ENCODE measurements at places on chromosomes 13 and 19.
A peak's percentile ranks its signal among the peaks of the same experiment; 100 is the strongest.

DNA sequence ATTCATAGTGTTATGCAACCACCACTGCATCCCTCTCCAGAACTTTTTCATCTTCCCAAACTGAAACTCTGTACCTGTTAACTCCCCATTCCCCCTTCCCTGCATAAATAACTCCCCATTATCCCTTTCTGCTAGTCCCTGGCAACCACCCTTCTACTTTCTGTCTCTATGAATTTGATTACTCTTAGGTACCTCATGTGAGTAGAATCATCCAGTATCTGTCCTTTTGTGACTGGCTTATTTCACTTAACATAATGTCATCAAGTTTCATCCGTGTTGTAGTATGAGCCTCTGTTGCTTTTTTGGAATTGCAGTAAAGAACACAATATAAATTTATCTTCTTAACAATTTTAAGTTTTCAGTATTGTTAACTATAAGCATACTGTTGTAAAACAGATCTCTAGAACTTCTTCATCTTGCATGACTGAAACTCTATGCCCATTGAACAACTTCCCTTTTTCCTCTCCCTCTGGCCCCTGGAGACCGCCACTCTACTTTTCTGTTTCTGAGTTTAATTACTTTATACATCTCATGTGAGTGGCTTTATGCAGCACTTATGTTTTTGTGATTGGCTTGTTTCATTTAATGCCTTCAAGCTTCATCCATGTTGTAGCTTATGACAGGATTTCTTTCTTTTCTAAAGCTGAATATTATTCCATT, 87.3 kb upstream of the ABCC4 start:
- no peak for DNase-seq

GRCh38 chr13:32734511-32734910, 148.3 kb downstream of the PDS5B start:
- DNase-seq: peak; percentile 30

GRCh38 chr19:3250675-3251074, 26.2 kb downstream of the CELF5 start:
- no peak for DNase-seq

DNA sequence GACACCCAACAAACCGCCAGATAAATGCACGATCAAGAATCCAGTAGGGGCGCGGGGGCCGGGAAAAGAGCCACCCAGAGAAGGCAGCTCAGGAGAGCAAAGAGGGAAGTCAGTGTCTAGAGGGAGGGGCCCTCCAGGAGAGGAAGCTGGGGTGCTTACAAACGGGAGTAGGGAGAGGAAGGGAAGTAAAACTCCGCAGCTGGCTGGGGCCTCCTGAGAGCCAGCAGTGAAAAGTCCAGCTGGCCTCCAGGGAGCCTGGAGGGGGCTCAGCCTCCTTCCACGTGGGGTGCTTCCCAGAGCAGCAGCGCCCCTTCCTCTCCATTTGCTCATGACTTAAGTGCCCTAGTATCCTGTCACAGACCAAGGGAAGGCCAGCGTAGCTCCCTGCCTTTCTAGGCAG, 51.8 kb downstream of the TMED1 start:
- DNase-seq: peak; percentile 47

DNA sequence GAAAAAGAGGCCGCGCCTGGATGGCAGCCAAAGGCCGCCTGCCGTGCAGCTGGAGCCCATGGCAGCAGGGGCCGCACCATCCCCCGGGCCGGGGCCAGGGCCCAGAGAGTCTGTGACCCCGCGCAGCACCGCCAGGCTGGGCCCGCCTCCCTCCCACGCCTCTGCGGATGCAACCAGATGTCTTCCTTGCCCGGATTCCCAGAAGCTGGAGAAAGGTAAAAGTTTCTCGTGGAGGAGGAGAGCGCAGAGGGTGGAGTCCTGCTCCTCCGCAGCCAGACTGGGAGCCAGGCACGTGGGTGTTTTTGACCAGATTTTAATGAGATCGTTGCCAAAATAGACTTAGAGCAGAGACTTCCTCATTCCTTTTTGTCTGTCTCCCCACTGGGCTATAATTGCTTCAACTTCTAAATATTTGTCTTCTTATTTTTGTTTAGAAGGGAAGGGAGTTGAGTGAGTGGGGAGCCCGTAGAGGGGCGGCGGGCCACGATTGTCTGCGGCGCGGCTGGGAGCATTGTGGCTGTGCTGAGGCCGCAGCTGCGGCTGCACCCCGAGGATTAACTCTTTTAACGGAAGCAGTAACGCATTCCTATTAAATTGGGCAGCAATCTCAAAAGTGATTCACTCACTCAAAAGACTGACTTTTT, 22.8 kb upstream of the NDUFS7 start:
- DNase-seq: peak; percentile 75

- DNase-seq: no peak
These were observed 732 bp upstream of the MAP1S start for GRCh38 chr19:17718550-17718946.

- no peak for DNase-seq
These were observed 15.8 kb upstream of the C19orf33 start for GRCh38 chr19:38288123-38288855.

DNA sequence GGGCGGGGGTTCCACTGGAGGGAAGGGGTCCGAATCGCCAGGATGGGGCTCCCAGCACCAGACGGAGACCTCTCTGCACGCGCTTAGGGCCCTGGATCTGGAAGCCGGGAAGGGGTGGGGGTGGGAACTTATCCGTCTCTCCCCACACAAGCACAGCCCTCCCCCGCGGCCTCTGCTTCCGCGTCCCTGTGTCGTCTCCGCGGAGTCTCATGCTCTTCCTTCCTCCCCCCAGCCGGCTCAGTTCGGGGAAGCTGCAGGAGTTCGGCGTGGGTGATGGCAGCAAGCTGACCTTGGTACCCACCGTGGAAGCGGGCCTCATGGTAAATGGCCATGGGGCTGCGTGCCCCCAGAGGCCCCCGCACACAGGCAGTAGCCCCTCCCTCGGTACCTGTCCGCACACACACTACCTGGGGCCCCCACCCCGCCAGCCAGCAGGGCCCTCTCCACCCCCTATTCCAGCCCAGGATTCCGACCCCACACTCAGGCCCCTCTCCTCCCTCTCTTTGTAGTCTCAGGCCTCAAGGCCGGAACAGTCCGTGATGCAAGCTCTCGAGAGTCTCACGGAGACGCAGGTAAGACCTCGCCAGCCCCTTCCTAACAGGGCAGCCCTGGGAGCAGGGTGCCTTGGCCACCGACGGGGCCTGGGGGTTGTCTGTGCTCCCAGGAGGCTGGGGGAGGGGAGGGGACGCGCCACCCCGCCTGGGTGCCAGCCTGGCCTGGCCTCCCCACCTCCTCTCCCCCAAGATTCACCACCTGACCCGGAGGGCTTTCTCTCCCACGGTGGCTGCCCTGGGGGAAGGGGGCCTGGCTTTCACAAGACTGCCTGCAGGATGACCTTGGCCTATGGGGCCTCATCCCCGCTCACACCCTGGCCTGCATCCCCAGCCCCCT, 3.2 kb downstream of the MIDN start:
- DNase-seq: no peak

DNA sequence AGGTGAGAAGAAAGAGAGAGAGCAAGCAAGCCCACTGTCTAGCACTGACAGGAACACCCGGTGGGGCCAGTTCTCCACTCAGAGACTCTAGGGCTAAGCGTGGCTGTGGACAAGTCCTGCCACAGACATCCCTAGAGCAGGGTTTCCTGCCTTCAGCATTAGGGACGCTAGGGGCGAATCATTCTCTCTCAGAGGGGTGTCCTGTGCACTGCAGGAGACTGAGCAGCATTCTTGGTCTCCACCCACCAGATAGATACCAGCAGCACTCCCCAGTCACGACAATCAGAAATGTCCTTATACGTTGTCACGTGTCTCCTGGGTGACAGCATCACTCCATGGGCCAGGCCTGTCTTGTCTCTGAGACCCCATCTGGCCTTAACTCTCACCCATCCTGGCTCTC, 1.5 kb downstream of the OR10H1 start:
- no peak for DNase-seq

DNA sequence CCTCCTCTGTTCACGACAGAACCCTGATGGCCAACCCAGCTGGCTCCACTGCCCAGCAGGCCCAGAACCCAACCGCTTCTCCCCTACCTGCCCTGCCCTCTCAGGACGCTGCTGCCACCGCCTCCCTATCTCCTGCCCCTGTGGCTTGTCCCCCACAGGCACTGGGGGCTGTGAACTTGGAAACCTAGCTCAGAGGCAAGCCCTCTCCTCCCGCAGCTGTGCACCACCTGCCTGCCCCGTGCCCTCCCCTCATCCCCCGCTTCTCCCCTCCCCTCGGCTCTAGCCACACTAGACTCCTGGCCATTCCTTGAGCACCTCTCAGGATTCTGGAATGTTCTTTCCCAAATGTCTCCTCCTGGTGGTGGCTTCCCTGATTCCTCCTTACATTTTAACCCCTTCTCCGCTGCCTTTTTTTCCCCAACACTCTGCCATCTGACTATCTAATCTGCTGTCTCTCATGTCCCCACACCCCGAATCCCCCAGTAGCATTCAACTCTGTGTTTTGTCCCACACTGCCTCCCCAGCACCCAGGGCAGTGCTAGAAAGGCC, 6.7 kb downstream of the NANOS3 start:
- no peak for DNase-seq

GRCh38 chr19:18636183-18636968, 452 bp upstream of the KLHL26 start:
- peak; percentile 91 for DNase-seq

DNA sequence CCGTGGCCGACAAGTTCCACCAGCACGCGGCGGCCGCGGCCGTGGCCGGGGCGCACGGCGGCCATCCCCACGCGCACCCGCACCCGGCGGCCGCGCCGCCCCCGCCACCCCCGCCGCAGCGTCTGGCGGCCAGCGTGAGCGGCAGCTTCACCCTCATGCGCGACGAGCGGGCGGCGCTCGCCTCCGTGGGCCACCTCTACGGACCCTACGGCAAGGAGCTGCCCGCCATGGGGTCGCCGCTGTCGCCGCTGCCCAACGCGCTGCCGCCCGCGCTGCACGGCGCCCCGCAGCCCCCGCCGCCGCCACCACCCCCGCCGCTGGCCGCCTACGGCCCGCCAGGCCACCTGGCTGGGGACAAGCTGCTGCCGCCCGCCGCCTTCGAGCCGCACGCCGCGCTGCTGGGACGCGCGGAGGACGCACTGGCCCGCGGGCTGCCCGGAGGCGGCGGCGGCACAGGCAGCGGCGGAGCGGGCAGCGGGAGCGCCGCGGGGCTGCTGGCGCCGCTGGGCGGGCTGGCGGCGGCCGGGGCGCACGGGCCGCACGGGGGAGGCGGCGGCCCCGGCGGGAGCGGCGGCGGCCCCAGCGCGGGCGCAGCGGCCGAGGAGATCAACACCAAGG, 821 bp downstream of the ONECUT3 start:
- no peak for DNase-seq

DNA sequence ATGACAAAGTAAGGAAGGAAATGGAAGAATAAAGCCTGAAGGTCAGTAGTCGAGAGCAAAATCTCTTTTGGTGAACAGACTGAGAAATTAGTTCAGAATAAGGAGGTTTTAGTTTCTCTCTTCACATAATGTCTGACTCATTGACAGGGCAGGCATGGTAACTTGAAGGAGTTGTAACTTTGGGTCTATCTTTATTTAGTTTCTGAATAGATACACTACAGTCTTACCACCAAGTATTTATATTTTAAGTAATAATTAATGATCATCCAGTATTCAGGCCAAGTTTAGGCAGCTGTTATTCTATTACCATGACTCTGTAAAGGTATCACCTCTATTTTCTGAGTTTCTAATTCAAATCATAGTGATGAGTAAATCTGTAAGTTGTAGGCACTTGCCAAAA, 219.9 kb downstream of the SPRY2 start:
- DNase-seq: no peak

DNA sequence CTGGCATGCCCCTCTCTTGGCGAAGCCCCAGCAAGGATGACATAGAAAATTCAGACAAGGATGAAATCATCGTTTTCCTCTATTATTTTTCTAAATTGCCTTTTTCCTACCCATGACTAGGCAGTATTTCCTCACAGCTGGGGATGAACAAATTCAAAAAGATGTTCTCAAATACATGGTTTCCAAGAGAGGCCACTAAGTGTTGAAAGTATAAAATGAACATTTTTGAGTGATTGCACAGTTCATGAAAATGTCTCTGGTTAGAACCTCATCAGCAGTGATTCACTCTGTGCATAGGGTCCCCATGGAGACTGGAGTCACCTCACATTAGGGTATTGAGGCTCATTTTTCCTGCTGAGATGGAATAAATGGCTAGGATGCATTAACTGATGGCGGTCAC, 373.7 kb downstream of the DNAJC15 start:
- DNase-seq: no peak

- DNase-seq: no peak
These were observed 14.5 kb upstream of the TPP2 start for GRCh38 chr13:102582256-102582655.

- DNase-seq: no peak
These were observed 910.8 kb upstream of the SLITRK6 start for GRCh38 chr13:86710013-86710412.

GRCh38 chr13:40472427-40473220, 193.8 kb downstream of the FOXO1 start:
- DNase-seq: no peak

DNA sequence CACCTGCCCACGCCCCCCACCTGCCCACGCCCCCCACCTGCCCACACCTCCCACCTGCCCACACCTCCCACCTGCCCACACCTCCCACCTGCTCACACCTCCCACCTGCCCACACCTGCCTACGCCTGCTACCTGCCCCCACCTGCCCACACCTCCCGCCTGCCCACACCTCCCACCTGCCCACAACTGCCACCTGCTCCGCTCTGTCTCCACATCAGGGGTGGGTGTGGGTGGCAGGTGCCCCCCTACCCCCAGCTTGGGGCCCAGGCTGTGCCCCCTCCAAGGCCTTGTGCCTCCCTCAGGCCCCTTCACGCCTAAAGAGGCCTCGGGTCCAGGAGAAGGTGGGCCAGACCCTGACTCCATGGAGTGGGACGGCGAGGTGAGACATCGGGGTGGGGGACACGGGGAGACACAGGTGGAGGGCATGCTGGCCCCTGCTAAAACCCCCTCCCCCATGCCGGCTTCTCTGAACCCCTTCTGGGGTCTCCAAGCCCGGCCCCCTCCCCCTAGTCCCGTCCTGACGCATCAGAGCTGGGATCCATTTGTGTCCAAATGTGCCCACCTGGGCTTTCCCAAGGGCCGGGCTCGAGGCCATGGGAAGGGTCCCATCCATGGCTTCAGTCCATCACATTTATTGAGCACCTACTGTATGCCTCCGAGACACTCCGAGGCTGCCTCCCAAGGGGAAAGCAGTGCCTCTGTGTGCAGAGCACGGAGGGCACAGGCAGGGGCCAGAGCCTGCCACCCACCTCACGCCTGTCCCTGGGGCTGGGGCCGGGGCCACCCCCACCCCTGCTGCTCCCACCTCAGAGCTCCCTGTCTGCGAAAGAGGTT, 4.9 kb downstream of the PLK5 start:
- DNase-seq: no peak

- no peak for DNase-seq
These were observed 31.0 kb downstream of the CILP2 start for GRCh38 chr19:19568802-19569756.

DNA sequence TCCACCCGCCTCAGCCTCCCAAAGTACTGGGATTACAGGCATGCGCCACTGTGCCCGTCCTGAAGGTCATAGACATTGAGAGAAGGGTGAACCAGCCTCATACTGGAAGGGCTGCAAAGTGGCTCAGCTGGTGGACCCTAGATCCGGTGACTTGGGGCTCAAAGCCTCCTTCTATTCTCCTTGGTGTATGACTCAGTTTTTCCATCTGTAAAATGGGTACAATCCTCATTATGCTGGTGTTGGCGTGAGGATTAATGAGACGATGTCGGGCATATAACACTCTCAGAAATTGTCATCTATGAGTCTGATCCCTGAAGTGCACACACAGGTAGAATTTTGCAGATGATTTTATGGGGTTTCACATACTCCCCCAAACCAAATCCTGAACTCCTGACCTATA, 5.8 kb upstream of the CAMSAP3 start:
- no peak for DNase-seq

Measured in muscle of back (tissue), 13 donors.